ENCODE measurements at places on chromosomes 16 and 17. TPM values are rescaled to one million over a fixed set of nuclear protein-coding genes. Genes with fewer than 3 reads are reported as not detected.

Gene CCL5
- 477 TPM for total RNA-seq

Gene INCA1
- total RNA-seq, result 0.31 TPM

Gene SLC6A2
- total RNA-seq, result not detected

Gene MYH1
- total RNA-seq, result not detected

Gene SMIM36
- not detected for total RNA-seq

Gene CRYM
- total RNA-seq, result not detected

Gene CD300C
- not detected for total RNA-seq

Gene OTOP3
- total RNA-seq, result not detected

Gene ATXN1L
- 16.5 TPM for total RNA-seq

Gene DGKE
- 33.9 TPM for total RNA-seq

Data from activated CD8-positive, alpha-beta memory T cell treated with anti-CD3 and anti-CD28 coated beads for 36 hours (primary cell).